Progenitor cell of endocrine pancreas (in vitro differentiated cells): ENCODE measurements at places on chromosomes 2 and 18. TPM values are rescaled to one million over a fixed set of nuclear protein-coding genes. Genes with fewer than 3 reads are reported as not detected.

FAM161A gene
- total RNA-seq, result 19.0 and 23.7 TPM in 2 replicates

POTEI gene
- total RNA-seq, result 4.9 and 5.6 TPM in 2 replicates

IL36G gene
- not detected in 2 replicates for total RNA-seq

ARHGEF33 gene
- 1.4 and 1.7 TPM in 2 replicates for total RNA-seq

RAB17 gene
- total RNA-seq, result 49.9 and 52.0 TPM in 2 replicates

NCKAP1 gene
- total RNA-seq, result 108 and 111 TPM in 2 replicates

DSEL gene
- 5.9 and 6.2 TPM in 2 replicates for total RNA-seq

TRIM54 gene
- total RNA-seq, result not detected in 2 replicates

FBXO41 gene
- 7.1 and 7.4 TPM in 2 replicates for total RNA-seq
